ENCODE measurements at places on chromosomes 5 and 9.

GRCh38 chr5:5316334-5316733, 106.1 kb upstream of the ICE1 start:
- DNase-seq: no peak

DNA sequence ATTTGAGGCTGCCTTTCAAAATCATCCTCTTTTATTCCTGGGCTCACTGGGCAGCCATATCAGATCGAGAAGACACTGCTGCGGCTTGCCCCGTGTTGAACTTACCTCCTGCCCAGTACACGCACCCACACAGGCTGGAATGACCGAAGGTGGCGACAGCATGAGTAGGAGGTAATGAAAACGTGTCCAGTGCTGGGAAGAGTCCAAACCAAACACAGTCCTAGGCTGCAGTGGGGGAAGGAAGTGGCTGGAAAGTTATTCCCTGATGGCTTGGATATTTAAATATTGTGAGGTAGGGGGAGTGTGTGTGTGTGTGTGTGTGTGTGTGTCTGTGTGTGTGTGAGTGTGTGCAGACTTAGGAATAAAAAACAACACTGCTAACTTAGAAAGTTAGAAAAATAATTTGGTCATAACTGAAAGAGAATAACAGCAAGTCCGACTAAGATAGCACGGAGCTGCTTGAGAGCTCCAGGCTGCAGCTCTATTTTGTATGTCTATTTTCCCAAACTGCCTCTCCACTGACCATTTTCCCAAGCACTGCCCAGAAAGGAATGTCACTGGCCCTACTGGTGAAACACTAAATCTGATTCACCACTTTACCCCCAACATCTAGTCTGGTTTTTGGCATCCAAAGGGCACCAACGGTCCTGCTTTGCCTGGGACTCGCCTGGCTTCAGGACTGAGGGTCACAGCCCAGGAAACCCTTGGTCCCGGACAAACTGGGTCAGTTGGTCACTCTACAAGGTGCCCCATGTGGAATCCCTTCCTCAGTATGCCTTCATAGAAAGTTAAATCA, 41.2 kb downstream of the ANKH start:
- DNase-seq: no peak

- no peak for DNase-seq
Measured at GRCh38 chr5:124460642-124461041, 285.8 kb downstream of the ZNF608 start.

GRCh38 chr9:38067859-38068681, 957 bp downstream of the SHB start:
- DNase-seq: no peak

DNA sequence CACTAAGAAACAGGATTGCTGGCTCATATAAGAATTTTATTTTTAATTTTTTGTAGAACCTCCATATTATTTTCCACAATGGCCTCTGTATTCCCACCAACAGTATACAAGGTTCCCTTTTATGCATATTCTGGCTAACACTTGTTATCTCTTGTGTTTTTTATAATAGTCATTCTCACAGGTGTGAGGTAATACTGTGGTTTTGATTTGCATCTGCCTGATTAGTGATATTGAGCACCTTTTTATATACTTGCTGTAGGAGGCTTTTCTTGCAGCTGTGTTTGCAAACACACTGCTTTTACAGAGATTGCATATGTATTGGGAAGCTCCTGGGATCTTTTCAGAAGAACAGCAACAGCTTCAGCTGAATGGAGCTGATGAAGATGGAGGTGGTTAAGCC, 164.8 kb downstream of the DEPDC1B start:
- DNase-seq: no peak

DNA sequence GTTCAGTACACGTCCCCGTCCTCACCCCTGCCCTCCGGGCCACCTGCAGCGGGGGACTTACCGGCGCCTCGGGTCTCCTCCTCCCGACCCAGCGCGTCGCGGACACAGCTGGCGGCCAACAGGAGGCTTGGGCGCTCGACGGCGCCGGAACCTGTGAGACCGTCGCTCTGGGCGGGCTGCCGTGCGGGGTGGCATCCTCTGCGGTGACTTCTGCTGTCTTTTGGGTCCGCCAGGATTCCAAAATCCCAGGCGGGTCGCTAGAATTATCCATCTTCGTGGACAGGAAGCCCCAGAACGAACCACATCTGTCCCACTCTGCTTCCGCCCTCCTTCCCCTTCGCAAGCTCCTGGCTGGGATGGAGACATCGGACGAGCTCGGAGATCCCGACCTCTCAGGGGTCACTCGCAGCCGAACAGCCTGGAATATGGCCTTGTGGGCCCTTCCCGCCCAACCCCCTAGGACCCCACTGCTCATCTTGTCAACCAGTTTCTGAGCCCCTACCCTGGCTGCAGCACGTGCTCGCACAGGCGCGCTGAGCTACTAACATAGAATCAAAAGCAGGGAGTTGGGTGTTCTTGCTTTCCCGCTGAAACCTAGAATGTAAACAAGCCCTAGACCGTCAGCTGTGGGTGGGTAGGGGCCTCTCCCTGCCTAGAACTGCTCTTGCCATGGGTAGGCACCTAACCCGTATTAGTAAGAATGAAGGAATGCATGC, 947 bp upstream of the MARCHF3 start:
- no peak for DNase-seq

- DNase-seq: no peak
Measured at GRCh38 chr5:151734064-151734408, 24.4 kb downstream of the ATOX1 start.

DNA sequence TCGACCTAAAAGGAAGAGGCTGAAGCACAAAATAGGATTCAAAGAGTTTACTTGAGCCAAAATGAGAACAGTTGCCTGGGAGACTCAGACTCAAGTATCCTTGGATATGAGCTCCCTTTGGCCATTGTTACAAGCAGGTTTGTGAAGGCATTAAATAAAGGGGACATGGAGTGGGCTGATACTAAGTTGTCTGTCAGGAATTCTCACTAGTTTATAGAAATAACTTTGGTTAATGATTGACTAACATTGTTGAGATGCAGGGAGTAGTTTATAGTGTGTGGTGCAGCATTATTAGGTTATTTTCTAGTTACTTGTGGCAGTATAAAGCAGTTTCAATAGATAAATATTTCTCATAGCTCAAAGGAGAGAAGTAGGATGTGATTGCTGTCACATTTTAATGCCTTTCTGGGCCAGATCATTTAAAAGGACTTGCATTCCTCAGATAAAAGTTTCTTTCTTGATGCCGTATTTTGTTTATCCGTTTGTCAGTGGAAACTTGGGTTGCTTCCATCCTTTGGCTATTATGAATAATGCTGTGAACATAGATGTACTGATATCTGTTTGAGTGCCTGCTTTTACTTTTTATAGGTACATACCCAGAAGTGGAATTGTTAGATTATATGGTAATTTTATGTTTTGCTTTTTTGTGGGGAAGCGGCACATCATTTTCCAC, 9.1 kb downstream of the AP3S1 start:
- no peak for DNase-seq

- no peak for DNase-seq
Measured at GRCh38 chr9:78954286-78954685, 617.5 kb upstream of the TLE4 start.

DNA sequence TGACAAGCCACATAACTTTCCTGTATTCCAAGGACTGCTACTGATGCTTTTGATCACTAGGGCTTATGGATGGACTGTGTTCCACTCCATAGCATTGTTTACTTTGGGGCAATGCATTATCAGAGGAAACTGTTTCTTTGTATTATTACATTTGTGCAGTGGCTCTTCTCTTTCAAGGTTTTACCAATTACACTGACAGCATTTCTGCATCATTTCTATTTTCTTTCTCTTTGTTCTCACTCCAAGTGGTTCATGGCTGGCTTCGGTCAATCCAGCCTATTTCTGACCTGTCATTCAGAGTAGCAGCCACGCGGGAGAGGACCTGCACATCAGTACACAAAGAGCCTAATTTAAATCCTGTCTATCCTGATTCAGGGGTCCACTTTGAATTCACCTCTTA, 711.0 kb downstream of the TLE4 start:
- DNase-seq: no peak

All from stimulated activated CD4-positive, alpha-beta T cell treated with anti-CD3 and anti-CD28 coated beads, Interleukin-15, amount 100 ng/mL, for 1 hour (primary cell).